LHCN-M2 (cell line): ENCODE measurements at places on chromosomes 7 and 10. TPM values are rescaled to one million over a fixed set of nuclear protein-coding genes. Genes with fewer than 3 reads are reported as not detected.

Gene ARID5B
- 11.0 and 17.4 TPM in 2 replicates for total RNA-seq

Gene CADPS2
- 0.13 and 0.23 TPM in 2 replicates for total RNA-seq

Gene HMX3
- not detected in 2 replicates for total RNA-seq

Gene CPN1
- total RNA-seq = not detected in 2 replicates

Gene ZPBP
- total RNA-seq = not detected in 2 replicates
